Left lung (tissue), 14 donors: ENCODE measurements at places on chromosomes 13 and 19. TPM values are rescaled to one million over a fixed set of nuclear protein-coding genes. Genes with fewer than 3 reads are reported as not detected.

GRCh38 chr13:72678312-72678711 lies 49.1 kb downstream of the MZT1 start:
- no peaks in the 10 kb centered on the region for H3K36me3 ChIP-seq
- DNase-seq = no peak
- H3K4me1 ChIP-seq = no peaks in the 10 kb centered on the region
- H3K4me3 ChIP-seq = no peak overlapping the region

GRCh38 chr13:27952876-27953675 lies 16.0 kb downstream of the CDX2 start:
- no peaks in the 10 kb centered on the region for H3K36me3 ChIP-seq
- H3K4me3 ChIP-seq = peak overlapping the region; percentile 45
- H3K27me3 ChIP-seq = peaks cover 95% of the 10 kb centered on the region
- H3K4me1 ChIP-seq = peaks cover 8% of the 10 kb centered on the region
- H3K27ac ChIP-seq = no peak overlapping the region

DNA sequence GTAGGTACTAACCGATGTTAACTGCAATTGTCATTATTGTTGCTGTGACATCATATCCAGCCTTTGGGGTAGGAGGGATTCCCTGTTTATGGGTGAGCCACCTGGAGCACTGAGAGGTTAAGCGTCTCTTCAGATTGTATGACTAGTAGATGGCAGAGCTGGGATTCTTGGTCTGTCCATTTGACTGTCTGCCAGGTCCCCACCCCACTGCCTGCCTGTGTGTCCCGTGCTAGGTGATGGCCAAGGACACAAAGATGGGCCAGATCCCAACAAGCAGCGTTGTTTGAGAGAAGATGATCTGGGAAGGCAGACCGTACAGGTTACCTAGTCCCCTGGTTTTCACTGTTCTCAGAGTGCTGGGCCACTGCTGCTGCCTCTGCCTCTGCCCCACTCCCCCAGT lies 16.6 kb downstream of the PPP2R1A start:
- no peak overlapping the region for H3K4me3 ChIP-seq
- peaks cover 8% of the 10 kb centered on the region for H3K36me3 ChIP-seq
- no peaks in the 10 kb centered on the region for H3K27me3 ChIP-seq
- no peaks in the 10 kb centered on the region for H3K4me1 ChIP-seq
- no peak for DNase-seq

DNA sequence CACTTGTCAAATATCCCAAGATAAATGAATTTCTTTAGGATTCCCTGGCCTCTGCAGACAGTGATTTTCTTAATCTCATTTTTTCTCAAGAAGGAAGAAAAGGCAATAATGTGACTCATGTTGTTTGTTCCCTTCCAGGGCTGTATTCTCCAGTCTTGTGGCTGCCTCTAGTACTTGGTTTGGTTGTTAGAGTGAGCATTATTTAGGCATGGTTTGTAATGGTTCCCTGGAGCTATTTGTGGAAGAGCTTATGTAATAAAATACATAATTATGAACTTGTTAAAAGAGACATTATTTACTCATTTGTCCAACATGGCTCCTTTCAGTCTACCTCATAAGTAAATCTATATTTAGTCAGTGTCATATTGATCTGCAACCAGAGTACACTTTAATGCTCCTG lies 270.4 kb downstream of the DCT start:
- no peak for DNase-seq
- H3K36me3 ChIP-seq = no peaks in the 10 kb centered on the region
- H3K4me3 ChIP-seq = no peak overlapping the region
- no peaks in the 10 kb centered on the region for H3K27me3 ChIP-seq

GRCh38 chr19:44617110-44617880 lies 3.9 kb downstream of the IGSF23 start:
- no peaks in the 10 kb centered on the region for H3K36me3 ChIP-seq
- no peak overlapping the region for H3K4me3 ChIP-seq
- no peak for DNase-seq
- peaks cover 20% of the 10 kb centered on the region for H3K4me1 ChIP-seq

DNA sequence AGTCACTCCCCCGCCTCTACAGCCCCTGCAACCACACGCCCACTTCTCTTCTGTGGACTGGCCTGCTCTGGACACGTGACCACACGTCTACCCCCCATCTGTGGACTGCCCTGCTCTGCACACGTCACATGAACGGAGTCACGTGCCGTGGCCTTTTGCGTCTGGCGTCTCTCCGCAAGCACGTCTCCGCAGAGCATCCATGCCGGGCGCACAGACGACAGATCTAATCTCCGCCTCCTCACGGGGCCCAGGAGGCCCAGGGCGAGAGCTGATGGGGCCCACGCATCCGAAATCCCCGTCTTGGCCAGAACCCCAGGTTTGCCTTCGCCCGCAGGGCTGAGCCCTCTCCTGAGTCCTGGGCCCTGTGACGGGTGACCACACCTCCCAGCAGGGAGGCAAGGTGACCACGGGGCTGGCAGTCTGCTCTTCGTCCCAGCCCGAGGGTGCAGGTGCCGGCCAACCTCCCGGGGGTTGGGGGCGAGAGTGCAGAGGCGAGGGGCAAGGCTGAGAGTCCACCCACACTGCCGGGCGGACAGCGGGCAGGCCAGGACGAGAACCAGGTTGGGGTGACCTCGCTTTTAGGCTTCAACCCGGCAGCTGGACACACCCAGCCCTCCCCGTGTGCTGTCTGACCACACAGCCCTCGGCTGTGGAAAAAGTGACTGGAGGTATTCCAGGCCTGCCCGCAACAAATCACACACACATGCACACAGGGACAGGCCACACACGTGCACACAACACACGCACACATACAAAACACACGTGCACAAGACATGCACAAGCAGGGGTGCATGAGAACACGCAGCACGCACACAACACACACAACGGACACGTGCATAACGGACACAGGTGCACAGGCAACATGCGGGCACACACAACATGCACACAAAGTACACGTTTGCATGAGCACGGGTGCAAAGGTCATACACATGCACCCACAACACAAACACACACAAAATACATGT lies 3.9 kb downstream of the SBNO2 start:
- no peaks in the 10 kb centered on the region for H3K27me3 ChIP-seq
- peaks cover 79% of the 10 kb centered on the region for H3K4me1 ChIP-seq
- DNase-seq = peak; percentile 79
- H3K27ac ChIP-seq = no peak overlapping the region
- H3K36me3 ChIP-seq = no peaks in the 10 kb centered on the region

DNA sequence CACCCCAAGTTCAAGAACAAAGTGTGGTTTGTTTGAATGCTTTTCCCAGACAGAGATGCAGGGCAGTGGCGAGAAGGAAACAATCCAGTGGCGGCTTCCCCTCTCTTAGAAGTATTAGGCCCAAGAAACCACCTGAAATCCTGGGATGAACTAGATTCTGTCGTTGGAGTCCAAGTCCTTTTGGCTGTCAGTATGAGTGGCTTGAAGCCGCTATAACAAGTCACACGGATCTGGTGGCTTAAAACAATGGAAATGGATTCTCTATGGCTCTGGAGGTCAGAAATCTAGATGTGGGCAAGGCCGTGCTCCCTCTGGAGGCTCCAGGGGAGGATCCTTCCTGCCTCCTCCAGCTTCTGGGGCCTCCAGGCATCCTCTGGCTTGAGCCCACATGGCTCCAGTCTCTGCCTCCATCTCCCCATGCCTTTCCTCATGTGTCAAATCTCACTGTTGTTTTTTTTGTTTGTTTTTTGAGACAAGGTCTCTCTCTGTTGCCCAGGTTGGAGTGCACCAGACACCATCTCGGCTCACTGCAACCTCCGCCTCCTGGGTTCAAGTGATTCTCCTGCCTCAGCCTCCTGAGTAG lies 97.7 kb downstream of the GNG7 start:
- H3K4me1 ChIP-seq = peaks cover 25% of the 10 kb centered on the region
- H3K27me3 ChIP-seq = no peaks in the 10 kb centered on the region
- no peak overlapping the region for H3K27ac ChIP-seq

GRCh38 chr19:29876414-29876813 lies 64.6 kb downstream of the CCNE1 start:
- H3K27me3 ChIP-seq = peaks cover 84% of the 10 kb centered on the region
- H3K27ac ChIP-seq = no peak overlapping the region
- no peaks in the 10 kb centered on the region for H3K36me3 ChIP-seq
- no peak for DNase-seq
- H3K4me1 ChIP-seq = peaks cover 6% of the 10 kb centered on the region

DNA sequence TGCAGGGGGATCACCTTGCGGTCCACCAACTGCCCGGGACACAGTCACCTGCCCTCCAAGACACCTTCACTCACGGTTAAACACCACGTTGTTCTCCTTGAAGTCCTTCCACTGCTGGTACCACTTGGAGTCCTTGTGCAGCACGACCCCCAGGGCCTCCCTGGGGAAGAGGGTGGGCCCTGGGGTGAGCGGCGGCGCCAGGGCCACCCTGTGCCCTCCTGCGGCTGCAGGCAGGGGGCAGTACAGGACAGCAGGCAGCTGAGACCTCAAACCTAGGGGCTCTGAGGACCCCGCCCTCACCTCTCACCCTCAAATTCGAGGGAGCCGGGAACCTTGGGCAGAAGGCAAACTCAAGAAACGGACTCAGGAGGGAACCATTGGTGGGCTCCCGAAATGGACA lies 7.5 kb upstream of the CTXN1 start:
- H3K4me3 ChIP-seq = no peak overlapping the region
- no peak for DNase-seq
- H3K36me3 ChIP-seq = no peaks in the 10 kb centered on the region
- no peak overlapping the region for H3K27ac ChIP-seq
- H3K27me3 ChIP-seq = no peaks in the 10 kb centered on the region

DNA sequence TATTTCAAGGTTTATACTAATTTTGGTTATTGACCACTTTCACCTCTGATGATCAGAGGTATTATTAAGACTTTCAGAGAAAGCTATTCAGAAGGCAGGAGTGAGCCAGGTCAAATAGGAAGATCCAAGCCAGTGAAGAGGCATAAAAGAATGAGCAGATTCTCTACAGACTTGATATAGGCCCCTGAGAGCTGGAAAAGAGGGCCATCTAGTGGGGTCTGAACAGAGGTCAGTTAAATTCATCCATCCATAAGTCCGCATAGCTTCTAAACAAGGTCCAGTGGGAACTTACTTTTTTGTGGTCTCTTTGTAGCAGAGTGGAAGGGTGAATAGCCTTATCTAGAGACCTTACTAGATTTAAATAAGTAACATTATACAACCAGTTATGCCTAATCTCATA lies 126.6 kb upstream of the UFM1 start:
- no peak overlapping the region for H3K27ac ChIP-seq
- H3K27me3 ChIP-seq = no peaks in the 10 kb centered on the region
- H3K4me3 ChIP-seq = no peak overlapping the region

GRCh38 chr13:98215508-98215907 lies 38.4 kb upstream of the RNF113B start:
- no peaks in the 10 kb centered on the region for H3K36me3 ChIP-seq
- peak overlapping the region; percentile 68 for H3K27ac ChIP-seq
- no peak for DNase-seq
- no peak overlapping the region for H3K4me3 ChIP-seq

DNA sequence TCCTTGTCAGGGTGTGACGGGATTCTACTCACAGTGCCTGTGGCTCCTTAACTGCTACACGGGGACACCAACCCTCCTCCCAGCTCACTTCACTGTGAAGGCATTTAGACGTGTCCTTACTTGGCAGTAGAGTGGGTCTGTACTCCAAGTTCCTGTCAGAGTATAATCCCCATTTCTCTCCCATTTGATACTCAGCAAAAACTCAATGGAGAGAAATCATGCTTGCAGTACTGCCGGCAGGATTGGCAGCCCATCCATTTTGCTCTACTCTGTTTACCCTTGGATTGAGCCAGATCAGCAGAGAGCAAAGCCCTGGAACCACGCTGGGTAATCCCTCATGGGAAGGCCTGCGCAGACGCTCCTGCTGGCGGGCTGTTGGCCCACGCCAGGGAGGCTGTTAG lies 28.9 kb downstream of the ARL11 start:
- H3K27me3 ChIP-seq = no peaks in the 10 kb centered on the region
- no peaks in the 10 kb centered on the region for H3K36me3 ChIP-seq
- no peaks in the 10 kb centered on the region for H3K4me1 ChIP-seq
- H3K4me3 ChIP-seq = no peak overlapping the region

- no peak overlapping the region for H3K27ac ChIP-seq
- no peak for DNase-seq
- H3K27me3 ChIP-seq = no peaks in the 10 kb centered on the region
- H3K36me3 ChIP-seq = no peaks in the 10 kb centered on the region
These were observed 35.4 kb upstream of the UQCRFS1 start for GRCh38 chr19:29248332-29248844.

GRCh38 chr13:83895994-83896580 lies 13.8 kb upstream of the SLITRK1 start:
- DNase-seq = no peak
- no peak overlapping the region for H3K27ac ChIP-seq
- no peaks in the 10 kb centered on the region for H3K27me3 ChIP-seq
- no peaks in the 10 kb centered on the region for H3K36me3 ChIP-seq
- no peaks in the 10 kb centered on the region for H3K4me1 ChIP-seq

GRCh38 chr19:35105047-35105410 lies 10.6 kb upstream of the FXYD3 start:
- no peaks in the 10 kb centered on the region for H3K36me3 ChIP-seq
- H3K4me1 ChIP-seq = no peaks in the 10 kb centered on the region
- H3K4me3 ChIP-seq = no peak overlapping the region
- no peak for DNase-seq
- H3K27me3 ChIP-seq = no peaks in the 10 kb centered on the region

- H3K4me1 ChIP-seq = no peaks in the 10 kb centered on the region
- no peaks in the 10 kb centered on the region for H3K36me3 ChIP-seq
- no peak for DNase-seq
These were observed 258.7 kb upstream of the EDNRB start for GRCh38 chr13:78177306-78177705.

DNA sequence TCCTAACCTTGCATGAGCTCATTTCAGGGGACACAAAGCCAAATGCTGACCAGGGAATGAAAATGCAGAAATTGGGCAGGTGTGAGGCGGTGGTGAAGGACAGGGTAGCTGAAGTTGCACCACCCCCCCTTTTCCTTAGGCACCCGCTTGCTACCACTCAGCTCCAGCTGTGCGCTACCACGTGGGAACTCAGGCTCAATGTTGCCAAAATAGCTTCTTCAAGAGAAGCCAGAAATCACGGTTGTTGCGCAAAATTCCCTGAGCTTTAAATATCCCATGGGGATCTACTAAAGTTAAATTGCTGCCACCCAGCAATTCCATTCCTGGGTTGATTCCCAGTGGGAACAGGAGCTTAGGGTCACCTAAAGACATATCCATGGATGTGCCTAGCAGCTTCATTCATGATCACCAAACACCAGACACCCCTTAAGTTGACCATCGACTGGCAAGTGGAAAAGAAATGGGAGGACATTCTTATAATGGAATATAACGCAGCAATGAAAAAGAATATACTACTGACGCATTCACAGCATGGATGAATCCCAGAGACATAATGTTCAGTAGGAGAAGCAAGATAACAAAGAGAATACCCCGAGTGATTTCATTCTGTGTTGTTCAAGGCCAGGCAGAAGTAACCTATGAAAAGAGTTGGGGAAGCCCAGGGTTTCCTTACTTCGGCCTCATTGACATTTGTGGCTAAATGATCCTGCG lies 12.8 kb upstream of the ADGRL1 start:
- H3K36me3 ChIP-seq = no peaks in the 10 kb centered on the region
- H3K27me3 ChIP-seq = no peaks in the 10 kb centered on the region
- DNase-seq = no peak
- H3K4me1 ChIP-seq = peaks cover 22% of the 10 kb centered on the region
- no peak overlapping the region for H3K4me3 ChIP-seq

Gene CLC
- polyA plus RNA-seq = 2.1 TPM

Gene EDNRB
- polyA plus RNA-seq = 110 TPM

Gene FUT6
- 0.87 TPM for polyA plus RNA-seq
